ENCODE measurements at places on chromosomes 5 and 9.

DNA sequence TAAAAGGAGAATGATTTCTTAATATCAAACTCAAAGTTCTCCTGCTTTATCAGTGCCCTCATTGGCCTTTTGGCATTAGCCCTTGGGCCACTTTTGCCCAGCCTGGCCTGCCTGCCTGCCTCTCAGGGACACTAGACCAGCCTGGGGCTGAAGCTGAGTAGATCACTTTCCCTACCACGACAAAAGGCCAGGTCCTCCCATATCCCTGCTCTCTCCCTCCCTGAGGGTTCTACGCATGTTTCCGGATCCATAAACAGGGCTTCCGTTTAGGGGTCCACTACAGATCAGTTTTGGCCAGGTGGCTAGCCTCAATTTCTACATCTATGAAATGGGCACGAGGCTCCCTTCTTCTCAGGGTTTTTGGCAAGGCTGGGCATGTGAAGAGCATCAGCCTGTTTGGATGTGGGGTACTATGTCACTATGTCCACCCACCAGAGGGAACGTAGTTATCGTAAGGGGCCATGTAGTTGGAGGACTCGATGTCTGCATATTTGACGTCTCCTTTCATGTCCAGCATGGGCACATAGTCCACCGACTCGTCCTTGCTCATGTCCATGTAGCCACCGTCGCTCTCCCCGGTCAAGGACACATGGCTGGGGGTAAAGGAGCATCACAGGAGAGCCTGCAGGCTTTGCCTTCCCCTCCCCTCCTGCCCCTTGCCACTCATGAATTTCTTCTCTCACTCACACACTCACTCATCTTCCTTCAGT lies 34.0 kb downstream of the PDGFRB start:
- no peak for DNase-seq

DNA sequence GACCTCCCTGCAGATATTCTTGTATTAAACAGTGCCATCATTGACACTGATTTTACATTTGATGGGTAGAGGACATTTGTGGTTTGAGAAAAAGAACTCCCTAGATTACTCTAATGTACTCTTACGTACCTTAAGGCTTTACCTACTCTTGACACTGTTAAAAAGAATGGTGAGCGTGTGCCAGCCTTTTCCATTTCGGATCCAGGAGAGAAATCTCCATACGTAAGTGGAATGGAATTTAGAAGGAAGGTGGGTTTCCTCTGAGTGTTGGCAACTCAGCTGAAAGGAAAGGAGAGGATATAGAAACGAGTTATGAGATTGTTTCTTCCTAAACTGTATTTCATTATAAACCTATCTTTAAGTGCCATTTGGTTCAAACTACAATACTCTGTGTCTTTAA lies 40.9 kb downstream of the TNPO1 start:
- no peak for DNase-seq

DNA sequence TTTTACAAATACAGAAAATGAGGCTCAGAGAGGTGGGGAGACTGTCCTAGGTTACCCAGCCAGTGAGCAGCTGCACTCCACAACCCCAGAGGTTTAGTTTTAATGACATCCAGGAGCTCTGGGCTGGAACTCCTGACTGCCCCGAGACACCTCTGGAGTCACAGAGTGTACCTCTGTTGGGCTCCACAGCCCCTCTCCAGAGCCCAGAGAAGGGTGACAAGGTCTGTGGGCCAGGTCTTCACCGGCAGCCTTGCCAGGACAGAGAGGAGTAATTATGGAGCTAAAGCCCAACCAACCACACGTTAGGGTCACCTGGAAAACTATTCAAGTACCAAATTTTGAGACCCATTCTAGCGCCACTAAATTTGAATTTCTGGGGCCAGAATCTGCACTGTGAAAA lies 11.1 kb downstream of the CDX1 start:
- no peak for DNase-seq

DNA sequence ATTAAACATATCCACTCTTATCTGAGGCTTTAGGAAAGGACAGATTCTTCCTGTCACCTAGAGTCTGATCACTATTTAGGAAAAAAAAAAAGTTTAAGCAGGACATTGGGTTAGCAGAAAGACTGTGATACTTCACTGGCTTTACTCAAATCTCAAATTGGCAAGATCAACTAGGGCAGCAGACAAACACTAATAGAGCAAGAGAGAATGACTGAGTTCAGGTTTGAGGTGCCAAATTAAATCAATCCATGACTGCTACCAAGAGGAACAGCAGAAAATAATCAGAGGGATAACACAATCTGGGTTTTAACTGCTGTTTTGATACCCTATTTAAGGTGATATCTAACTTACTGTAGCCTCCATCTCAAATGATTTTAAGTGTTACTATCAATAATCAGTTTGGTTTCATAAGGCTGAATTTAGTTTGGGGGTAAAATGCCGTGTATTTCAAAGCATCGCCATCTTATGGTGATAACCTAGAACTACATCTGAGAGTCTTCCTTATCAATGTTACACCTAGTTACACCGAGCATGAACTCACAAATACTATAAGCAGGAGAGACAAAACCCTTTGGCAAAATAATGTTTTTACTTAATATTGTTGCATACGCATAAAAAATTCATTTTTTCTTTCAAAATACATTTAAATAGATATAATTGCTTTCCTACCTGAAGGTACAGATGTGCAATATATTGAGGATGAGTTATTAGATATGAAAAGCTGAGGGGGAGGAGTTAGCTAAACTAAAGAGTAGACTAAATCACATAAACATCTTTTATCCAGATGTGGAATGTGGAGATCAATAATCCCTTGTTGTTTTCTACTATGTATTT lies 286.4 kb upstream of the CDH12 start:
- DNase-seq: no peak

DNA sequence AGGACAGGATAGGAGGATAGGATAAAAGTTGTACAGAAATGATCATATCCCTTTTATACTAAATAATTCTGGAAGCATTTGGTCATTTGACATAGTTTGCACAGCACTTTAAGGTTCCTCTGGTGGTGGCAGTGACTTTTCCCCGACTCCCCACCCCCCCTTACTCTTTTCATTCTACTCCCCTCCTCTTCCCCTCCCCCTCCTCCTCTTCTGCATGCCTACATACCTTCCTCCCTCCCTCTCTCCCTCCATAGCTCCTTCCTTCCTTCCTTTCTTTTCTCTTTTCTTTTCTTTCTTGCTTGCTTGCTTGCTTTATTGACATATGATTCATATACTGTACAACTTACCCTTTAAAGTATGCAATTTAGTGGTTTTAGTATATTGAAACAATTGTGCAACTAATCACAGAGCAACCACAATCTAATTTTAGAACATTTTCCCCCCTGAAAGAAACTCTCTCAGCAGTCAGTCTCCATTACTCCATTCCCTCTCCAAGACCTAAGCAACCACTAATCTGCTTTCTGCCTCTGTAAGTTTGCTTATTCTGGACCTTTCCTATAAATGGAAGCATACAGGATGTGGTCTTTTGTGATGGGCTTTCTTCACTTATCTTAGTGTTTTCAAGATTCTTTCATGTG lies 159.0 kb downstream of the HACD4 start:
- no peak for DNase-seq

DNA sequence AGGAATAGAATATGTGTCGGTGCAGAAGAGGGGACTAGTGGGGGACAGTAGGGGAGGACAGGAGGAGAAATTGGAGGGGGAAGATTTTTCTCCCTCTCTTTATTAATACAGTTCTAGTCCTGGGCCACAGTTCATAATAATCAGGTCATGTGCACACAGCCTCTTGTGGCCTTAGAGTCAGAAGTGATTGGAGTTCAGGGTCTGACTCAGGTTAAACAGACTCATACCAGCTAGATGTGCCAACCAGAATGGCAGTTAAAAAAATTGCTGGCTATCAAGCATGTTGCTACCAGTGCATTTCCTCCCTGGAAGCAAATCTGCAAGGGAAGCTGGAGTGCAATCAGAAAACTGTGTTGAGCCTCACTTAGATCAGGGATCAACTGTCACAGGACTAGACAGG lies 132.7 kb upstream of the MAP1B start:
- no peak for DNase-seq

DNA sequence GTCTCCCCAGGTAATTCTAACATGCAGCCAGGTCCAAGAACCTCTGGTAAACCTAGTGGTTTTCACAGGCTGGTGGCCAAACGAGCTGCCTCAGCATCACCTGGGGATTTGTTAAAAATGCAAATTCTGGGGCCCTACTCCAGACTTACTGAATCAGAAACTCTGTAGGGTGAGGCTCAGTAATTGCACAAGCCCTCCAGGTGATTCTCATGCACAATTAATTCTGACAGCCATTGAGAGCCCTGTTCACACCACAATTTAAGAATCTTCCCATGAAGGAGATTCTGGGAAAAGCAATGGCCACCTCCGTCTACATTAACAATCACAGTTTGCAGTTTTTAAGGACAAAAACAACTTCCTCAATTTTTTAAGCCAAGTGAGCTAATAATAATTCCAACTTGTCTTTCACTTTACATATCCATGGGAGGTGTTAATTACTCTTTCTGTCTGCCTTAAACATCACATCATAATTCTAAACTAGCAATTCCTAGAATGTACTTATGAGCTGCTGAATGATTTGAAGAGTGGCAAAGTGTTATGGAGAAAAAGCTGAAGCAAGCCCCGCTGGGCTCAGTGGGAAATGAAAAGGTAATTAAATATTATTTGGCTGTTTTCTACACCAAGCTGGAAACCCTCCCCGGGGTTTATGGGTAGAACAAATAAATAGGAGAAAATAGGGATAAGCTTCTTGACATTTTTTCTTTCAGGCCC lies 70.0 kb downstream of the GLDC start:
- DNase-seq: no peak

GRCh38 chr5:160033546-160034252 lies 24.8 kb downstream of the TTC1 start:
- no peak for DNase-seq

All from CD4-positive, alpha-beta memory T cell (primary cell).